Skin of body (tissue), 3 donors: ENCODE measurements at places on chromosomes 13 and 19.

GRCh38 chr19:56146904-56147303 lies 5.8 kb downstream of the ZNF444 start:
- DNase-seq: no peak

GRCh38 chr13:33394294-33394932 lies 108.9 kb upstream of the STARD13 start:
- DNase-seq: no peak

- no peak for DNase-seq
Measured at GRCh38 chr13:73880365-73880764, 253.8 kb downstream of the KLF12 start.

GRCh38 chr19:32358321-32358720 lies 12.9 kb downstream of the ZNF507 start:
- DNase-seq: no peak

DNA sequence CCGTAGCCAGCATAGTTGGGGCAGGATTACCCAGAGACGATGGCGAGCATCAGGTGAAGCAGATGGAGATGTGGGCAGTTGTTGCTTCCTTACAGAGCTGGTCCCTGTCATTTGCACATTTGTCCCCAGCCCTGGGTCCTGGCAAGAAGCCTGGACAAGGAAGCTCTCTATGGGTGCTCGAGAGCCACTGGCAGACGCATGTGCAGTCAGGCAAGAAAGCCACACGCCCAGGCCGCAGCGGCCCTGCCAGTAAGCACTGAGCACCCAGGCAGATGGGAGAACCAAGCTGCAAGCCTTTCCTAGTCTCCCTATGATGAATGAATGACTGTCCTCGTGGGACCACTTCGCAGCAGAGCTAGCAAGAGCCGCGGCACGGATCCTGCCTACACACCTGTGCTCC lies 182.8 kb downstream of the FOXO1 start:
- DNase-seq: no peak

DNA sequence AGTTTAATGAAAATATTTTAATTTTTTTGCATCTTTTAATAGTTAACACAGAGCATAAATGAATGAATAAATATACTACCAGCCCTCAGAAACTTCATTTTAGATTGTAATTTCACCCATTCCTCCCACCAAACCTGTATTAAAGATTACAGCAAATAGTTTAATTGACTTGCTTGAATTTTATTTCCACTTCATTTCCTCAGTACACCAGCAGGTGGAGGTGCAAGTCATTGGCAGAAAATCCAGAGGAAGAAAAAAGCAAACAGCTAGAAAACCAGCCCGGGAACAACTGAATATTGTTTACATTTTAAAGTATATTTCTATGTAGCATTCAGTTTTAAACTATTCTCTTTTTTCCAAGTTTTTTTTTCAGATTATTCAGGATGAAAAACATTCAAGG lies 177.8 kb downstream of the OLFM4 start:
- no peak for DNase-seq

DNA sequence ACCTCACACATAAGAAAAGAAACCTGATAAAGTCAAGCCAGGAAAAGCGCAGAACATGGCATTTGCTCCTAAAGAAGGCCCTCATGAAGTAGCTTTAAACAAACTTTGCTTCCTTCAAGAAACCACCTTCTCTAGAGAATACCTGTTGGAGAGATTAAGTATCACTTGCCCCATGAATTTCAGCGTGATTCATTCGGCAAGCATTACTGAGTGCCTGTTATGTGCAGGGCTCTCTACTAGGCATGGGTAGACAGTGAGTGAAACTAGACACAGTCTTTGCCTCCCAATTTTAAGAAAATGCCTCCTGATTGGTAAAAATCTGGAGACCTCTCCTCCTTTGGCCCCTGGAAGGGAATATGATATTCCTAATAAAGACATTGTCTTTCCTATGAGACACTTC lies 475.8 kb upstream of the NBEA start:
- no peak for DNase-seq

- no peak for DNase-seq
Measured at GRCh38 chr13:50798923-50799322, 44.6 kb downstream of the DLEU7 start.

DNA sequence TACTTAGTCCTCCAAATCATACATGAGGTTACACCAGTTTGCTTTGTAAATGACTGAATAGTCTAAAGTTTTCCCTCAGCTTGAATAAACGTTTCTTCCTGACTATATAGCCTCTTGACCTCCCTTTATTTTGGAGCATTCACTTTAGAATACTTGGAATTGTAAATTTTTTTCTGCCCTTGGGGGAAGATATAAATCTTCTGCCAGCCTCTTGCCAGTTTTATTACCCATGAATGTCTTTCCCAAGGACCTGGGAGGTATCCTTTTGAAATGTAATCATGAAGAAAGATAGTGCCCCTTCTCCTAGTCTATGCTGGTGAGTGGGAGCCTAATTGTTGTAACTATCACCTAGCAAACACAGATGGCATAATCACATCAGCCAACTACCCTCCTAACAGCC lies 2033.9 kb upstream of the PCDH20 start:
- DNase-seq: no peak

GRCh38 chr19:35318679-35319448 lies 10.1 kb upstream of the CD22 start:
- no peak for DNase-seq

- DNase-seq: no peak
Measured at GRCh38 chr19:6577476-6578125, 13.3 kb downstream of the CD70 start.

- DNase-seq: no peak
Measured at GRCh38 chr19:43362179-43362578, 8.7 kb downstream of the CD177 start.

DNA sequence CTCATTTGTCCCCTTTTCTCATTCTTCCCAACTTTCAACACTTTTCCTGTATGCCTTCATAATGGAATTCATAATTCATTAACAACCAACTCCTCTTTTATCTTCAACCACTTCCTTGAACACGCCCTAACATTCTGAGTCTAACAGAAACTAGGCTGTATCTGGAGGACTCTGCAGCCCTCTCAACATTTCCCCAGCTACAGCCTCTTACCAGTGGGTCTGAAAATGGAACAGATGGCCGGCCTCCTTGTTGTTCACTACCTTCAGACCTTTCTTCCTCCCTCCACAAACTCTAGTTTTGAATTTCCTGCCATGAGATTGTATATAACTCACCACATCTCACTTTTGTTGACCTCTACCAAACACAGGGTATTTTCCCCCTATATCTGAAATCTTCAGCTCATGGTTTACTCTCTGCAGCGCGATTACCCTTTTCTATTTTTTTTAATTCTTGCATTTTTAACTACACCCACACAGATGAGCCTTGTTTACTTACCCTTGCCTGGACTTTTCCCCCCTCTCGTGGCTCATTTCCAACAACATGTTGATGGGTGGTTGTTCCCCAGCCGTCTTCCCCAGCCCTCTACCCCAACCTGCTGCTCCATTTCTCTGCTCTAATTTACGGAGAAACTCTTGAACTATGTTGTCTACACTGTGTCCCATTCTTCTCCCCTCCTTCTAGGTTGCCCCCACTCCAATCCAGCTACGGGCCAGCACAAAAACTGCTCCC lies 846 bp downstream of the ZNF790 start:
- DNase-seq: peak; percentile 42

DNA sequence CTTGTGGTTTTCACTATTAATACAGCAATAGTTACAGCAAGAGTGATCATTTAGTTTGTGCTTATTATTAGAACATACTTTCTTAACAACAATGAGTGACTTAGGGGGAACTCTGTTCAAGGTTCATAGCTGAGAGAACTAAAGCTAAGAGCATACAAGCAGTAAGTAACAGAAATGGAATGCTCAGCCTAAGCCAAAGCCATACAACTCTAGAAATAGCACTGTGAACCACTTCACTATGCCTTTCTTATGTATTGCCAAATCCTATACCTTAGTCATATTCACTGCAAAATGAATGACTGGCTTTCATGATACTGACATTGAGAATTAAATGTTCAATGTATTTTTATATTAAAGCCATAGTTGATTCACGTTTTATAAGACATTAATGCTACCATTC lies 599.7 kb upstream of the SLITRK1 start:
- no peak for DNase-seq

GRCh38 chr19:18833849-18834643 lies 2.3 kb downstream of the UPF1 start:
- DNase-seq: no peak

GRCh38 chr19:30562981-30563380 lies 190.8 kb downstream of the ZNF536 start:
- DNase-seq: no peak

DNA sequence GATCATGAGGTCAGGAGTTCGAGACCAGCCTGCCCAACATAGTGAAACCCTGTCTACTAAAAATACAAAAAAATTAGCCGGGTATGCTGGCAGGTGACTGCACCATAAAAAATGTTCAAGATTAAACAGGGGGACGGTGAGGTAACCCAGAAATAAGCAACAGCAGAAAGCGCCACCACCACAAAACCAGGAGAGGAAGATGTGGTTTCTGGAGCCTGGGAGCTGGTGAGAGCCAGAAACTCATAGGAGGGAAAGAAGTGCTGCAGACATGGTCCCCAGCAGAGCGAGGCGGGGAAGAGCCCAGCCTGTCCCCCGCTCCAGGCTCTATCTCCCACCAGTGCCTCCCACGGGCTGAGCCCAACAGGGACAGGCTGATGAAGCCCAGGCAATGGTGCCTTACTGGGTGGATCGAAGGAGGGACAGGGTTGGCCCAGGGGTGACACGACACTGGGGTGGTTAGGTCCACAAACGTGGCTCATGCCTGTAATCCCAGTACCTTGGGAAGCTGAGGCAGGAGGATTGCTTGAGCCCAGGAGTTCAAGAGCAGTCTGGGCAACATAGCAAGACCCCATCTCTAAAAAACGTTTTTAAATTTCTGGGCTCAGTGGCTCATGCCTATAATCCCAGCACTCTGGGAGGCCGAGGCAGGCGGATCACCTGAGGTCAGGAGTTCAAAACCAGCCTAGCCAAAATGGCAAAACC lies 19.0 kb downstream of the SPC24 start:
- no peak for DNase-seq

DNA sequence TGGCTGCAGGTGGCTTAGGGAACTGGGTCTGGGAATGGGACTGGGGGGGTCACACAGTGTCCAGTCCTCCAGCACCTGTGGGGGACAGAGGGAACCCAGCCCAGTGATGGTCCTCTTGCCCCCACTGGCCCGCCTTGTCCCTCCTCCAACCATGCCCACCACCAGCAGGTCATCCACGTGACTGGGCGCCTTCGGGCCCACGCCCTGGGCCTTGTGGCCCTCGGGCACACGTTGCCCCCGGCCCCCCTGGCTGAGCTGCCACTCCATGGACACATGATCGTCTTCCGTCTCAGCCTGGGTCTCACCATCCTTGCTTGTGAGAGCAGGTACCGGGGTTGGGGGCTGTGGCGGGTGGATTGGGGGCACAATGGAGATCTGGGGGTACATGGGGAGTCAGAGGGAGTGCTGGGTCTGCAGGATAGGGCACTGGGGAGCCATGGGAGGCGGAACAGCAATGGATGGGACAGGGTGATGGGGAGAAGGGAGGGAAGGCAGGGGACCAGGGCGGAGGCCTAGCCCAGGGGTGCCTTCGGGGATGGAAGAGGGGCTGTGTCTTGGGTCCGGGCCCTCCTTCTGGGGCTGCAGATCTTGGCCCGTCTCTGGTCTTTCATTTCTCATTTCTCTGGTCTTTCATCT lies 9.1 kb downstream of the TMEM160 start:
- DNase-seq: no peak

DNA sequence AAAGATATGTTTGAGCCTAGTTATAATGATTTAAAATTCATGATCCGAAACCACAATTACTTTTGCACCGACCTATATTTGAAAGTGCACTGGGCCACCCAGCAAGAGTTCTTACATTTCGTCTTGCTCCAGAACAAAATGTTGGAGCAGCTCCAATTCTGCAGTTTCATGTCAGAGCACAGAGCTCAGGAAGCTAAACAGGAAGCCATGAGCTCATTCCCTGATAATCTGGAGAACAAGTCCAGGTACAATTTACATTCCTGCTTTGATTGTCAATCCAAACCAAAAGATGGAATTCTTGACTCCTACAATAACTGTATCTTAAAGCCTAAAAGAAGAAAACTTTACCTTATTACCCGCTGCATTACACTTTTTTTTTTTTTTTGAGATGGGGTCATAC lies 131.8 kb downstream of the KCTD12 start:
- no peak for DNase-seq

DNA sequence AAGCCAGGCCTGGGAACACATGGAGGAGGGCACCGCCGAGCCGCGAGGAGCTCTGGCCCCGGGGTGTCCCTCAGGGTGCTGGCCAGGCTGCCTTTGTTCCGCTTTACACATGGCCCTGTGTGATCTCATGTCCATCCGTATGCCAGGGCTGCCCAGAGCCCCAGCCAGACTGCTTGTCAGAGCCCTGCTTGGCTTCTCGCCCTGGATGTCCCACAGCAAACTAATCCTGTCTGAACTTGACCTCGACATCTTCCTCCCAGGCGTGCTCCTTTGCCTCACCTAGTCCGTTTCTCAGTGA lies 14.3 kb downstream of the BCKDHA start:
- no peak for DNase-seq

- no peak for DNase-seq
Measured at GRCh38 chr13:66965181-66965580, 265.0 kb downstream of the PCDH9 start.

DNA sequence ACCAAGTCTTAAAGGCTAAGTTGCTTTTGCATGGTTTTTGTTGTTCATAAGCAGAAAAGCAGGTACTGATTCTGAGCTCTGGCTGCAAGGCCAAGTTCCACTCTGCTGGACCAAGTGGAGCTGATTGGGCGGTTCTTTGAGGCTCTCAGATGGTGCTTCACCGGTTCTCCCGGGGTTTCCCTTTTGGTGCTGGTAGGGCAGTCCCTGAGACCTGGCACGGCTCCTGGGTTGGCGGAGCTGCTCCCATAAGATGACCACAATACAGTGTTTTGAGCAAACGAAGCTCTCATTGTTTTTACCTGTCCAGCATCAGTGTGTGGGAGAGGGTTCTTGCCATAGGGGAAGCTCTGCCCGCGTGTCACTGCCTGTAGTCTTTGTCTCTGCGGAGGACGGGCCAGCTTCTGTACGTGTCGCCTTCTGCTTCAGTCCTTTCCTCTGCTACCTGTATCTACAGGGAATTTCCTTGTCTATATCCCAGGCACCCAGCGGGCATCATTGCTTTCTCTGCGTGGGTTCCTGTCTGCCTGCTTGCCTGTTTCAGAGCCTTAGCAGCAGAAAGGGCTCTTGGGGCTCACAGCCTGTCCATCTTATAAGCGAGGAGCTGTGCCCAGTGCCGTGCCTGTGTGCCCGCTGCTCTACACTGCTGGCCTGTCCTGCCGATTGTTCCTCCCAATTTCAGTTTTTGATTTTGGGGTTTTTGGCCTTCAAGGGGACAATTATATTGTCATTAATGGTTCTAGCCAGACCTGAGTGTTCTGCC lies 2.3 kb downstream of the U2AF2 start:
- no peak for DNase-seq
